ENCODE measurements at places on chromosomes 16 and 17. TPM values are rescaled to one million over a fixed set of nuclear protein-coding genes. Genes with fewer than 3 reads are reported as not detected.

Gene MED9
- total RNA-seq, result 18.3 TPM

Gene ANKFN1
- total RNA-seq, result not detected

Gene IRF8
- 0.32 TPM for total RNA-seq

Gene MMP28
- 3.6 TPM for total RNA-seq

Gene KRT222
- total RNA-seq, result 0.58 TPM
